Left lung (tissue), 14 donors: ENCODE measurements at places on chromosomes 7 and 10. TPM values are rescaled to one million over a fixed set of nuclear protein-coding genes. Genes with fewer than 3 reads are reported as not detected.

GRCh38 chr7:143279186-143280098 is 5.3 kb upstream of the TMEM139 start:
- peak; percentile 84 for DNase-seq

DNA sequence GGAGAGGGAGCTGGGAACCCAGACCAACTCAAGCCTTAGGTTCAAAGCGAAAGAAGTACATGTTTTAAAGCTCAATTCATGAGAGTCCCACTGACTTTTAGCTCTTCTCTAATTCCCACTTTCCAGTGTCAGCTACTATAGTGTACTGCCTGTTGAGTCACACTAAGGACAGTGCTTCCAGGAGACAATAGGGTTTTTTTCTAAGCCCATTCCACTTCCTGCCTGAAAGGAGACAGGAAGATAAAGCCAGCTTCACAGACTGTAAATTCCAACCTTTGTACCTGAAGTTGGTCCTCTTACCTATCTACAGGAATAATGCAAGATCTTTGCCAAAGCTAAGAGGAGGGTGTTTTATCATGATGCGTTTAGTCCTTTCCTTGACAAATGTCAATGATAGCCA is 4.4 kb downstream of the MSRB2 start:
- no peak for DNase-seq

GRCh38 chr10:22984066-22984465 is 56.2 kb downstream of the ARMC3 start:
- no peak for DNase-seq

DNA sequence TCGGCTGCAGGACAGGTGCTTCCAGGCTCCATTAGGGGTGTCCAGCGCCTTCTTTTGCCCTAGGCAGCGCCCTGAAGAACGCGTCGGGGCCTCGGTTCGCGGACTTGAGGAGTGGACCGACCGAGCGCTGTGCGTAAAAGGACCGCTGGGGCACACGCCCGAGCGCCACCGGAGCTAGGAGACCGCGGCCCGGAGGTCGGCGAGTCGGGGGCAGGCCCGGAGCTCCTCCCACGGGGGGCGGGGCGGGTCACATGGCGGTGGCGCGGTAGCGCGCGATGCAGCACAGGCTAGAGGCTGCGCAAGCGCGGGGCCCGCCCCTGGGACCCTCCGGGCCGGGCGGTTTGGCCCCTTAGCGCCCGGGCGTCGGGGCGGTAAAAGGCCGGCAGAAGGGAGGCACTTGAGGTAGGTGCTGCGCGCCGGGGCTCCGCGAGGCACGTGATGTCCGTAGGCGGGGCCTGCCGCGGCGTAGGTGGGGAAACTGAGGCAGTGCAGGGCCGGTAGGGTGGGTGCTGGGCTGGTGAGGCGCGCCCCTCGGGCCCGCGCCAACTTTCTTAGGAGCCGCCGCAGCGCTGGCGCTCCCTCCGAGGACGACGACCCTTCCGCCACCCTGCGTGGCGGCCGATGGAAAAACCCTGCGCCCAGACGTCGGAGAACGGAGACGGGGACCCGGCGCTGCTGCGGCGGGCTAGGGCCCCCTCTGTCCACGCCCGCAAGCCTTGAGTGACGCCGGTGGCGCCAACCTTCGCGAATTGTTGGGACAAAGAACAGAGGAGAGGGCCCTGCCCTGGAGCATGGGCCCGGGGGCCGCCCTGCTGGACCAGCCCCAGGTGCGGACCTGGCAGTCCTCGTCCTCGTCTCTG is at the start of gene PRXL2A:
PRXL2A (plus strand) TSS at position 310 of the 860 bp plus-strand sequence. CDS start 11,917 bp downstream, outside the sequence.
- DNase-seq: peak; percentile 76

- DNase-seq: no peak
These were observed 76.6 kb downstream of the CYP26A1 start for GRCh38 chr10:93150289-93150688.

DNA sequence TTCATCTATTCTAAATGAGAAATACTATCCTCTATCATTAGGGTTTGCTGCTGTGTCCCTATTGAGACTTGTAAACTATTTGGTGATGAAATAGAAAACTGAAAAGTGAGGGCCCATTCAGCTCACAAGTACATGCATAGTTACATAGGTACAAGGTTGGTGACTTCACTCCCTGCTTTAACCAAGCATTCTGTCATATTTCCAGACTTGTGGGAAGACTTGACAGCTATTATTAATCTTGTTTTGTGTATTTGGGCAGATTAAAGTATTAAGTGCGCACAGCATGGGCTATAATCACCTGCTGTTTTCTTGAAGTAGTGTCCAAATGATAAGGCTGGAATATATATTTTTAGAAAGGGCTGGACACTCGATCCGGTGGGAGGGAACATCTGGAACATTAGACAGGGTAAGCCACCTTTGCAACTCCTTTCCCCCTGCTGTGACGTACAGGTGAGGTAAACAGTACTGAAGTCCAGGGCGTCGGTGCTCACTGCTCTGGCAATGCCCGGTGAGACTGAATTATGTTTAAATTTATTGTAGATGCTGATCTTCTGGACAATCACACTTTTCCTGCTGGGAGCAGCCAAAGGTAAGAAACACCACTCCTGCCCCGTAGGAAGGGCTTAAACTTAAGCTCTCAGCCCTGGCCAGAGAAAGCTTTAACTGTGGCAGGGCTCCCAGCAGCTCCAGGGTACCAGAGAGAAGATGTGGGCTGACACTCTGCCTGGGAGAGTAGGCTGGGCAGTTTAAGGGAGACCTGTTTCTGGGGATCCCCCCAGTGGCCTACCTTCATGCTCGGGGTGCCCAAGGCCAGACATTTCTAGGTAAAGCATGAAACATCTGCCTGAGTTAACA is at the start of gene PNLIPRP1:
PNLIPRP1 (plus strand) TSS at position 370 of the 855 bp plus-strand sequence; CDS start at position 541, 171 bp downstream.
- DNase-seq: no peak

DNA sequence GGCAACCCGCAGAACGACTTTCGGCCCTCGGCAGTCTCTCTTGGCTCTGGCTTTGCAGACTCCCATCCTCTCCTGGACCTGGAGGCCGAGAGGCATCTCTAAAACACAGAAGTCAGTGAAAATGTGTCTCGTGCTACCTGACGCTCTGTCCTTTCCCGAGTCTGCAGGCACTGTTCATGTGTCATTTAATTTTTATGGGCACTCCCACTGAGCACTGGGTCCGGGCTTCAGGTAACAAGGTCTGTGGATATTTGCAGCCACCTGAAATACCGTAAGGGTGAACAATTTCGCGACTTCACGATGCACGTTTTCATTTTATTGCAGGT is 96.8 kb downstream of the GLRX3 start:
- DNase-seq: no peak

Gene ASAH2
- total RNA-seq: 4.5 TPM

Gene WDFY4
- total RNA-seq: 23.6 TPM

Gene SKIDA1
- total RNA-seq: 1.2 TPM
